NCI-H2029 (cell line): ENCODE measurements at places on chromosomes 1 and 21.

GRCh38 chr1:48207131-48207530 lies 15.4 kb upstream of the SLC5A9 start:
- DNase-seq: no peak

- DNase-seq: no peak
Measured at GRCh38 chr1:173775578-173776226, 48.8 kb upstream of the DARS2 start.

DNA sequence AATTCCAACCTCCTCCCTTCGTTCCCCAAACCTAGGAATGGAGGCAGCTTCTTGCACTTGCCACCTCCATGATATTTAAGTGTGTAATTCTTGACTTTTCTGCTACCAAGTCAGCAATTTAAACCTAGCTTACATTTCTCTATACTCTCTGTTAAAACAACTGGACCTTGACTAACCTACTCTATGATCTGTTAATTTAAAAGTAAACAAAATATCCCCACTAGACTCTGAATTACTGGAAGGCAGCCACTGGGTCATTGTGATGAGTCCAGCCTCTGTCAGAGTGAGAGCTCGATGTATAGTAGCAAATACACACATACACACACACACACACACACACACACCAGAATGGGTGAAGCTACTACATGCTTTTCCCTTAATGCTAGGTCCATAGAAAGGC lies 40.0 kb upstream of the DHCR24 start:
- peak; percentile 22 for DNase-seq

DNA sequence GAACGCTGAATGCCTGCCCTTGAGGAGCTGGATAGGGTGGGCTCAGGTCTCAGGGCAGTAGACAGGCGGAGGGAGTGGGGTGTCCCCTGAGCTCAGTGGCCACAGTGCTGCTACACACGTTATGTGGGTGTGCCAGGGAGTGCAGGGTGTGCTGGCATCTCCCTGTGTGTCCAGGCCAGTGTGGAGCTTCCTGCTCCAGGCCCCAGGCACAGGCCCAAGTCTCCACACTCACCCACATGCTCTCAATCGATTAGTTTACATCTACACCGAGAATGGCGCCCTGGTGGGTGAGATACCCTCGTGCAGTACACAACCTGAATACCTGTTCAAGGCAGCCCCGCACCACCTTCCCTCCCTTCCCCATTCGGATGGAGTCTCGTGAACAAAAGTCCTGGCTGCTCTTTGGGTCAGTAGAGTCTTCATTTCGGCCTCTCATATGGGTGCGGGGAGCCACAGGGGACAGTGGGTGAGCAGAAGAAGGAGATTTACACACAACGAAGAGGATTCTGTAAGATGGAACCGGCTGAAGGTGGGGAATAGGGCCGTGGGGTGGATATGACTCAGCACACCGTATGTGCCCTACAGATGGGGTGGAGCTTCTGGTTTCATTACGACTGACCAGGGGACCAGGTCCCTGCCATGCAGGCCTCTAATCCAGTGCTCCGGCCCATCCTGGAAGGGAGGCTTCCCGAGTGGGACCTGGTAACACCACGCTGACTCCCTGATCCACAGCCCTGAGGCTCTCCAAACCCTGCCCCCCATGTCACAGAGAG lies 93.3 kb downstream of the SPSB1 start:
- DNase-seq: no peak

DNA sequence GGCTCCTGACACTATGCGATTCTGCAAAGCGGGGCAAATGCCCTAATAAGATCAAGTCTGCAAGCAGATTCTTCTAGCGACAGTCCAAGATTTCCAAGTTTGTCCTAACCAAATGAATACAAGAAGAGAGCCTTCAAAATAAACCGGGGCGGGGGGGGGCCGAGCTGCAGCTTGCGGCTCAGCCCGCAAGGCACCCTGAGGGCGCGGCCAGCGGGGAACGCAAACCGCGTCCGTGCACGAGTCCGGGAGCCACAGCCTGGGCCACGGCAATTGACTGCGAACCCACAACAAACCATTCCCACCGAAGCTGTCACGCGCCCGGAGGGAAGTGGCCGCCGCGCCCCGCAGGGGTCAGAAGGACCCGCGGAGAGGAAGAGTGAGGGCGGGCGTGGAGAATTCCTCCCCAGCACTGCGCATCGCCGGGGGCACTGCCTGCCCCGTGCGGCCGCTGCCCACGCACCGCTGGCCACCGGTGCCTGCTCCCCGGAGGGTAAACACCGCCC lies 687 bp downstream of the TGFBR3 start:
- DNase-seq: no peak

- DNase-seq: no peak
Measured at GRCh38 chr21:35007348-35007747, 41.8 kb downstream of the RUNX1 start.

- no peak for DNase-seq
Measured at GRCh38 chr1:29057700-29058099, 66.0 kb downstream of the TMEM200B start.

- DNase-seq: no peak
Measured at GRCh38 chr1:213332491-213332890, 281.4 kb downstream of the RPS6KC1 start.

DNA sequence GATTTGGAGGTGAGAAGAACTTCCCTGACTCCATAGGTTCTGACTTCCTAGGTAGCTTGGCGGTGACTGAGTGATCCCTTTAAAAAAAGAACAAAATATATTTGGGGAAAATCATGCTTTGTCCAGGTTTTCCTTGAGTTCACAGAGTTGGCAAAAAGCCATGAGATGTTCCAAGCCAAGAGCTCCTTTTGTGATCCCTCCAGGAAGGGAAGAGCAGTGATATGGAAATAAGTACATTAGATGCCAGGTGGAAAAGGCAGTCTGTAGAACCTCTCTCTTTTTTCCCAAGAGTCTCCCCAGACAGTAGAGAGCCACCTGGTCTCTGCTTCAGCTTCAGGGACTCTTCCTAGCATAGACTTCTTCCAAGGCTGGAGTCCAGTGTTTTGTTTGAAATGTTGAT lies 10.2 kb downstream of the TLCD4 start:
- DNase-seq: peak; percentile 25

DNA sequence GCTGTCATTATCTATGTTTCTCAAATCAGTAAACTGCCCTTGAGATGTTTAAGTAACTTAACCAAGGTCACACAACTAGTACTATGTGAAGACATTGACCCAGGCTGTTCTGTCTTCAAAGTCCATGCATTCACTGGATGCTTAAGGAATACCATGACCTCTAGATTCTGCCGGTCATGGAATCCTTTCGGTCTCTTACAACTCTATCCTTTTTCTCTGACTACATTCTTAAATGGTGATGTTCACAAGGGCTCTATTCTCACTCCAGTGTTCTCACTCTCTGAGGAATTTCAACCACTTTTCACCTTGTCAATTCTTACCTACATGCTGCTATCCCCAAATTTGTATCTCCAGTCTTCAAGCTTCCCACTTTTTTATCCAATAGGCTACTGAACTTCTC lies 15.2 kb downstream of the CRYZ start:
- no peak for DNase-seq

DNA sequence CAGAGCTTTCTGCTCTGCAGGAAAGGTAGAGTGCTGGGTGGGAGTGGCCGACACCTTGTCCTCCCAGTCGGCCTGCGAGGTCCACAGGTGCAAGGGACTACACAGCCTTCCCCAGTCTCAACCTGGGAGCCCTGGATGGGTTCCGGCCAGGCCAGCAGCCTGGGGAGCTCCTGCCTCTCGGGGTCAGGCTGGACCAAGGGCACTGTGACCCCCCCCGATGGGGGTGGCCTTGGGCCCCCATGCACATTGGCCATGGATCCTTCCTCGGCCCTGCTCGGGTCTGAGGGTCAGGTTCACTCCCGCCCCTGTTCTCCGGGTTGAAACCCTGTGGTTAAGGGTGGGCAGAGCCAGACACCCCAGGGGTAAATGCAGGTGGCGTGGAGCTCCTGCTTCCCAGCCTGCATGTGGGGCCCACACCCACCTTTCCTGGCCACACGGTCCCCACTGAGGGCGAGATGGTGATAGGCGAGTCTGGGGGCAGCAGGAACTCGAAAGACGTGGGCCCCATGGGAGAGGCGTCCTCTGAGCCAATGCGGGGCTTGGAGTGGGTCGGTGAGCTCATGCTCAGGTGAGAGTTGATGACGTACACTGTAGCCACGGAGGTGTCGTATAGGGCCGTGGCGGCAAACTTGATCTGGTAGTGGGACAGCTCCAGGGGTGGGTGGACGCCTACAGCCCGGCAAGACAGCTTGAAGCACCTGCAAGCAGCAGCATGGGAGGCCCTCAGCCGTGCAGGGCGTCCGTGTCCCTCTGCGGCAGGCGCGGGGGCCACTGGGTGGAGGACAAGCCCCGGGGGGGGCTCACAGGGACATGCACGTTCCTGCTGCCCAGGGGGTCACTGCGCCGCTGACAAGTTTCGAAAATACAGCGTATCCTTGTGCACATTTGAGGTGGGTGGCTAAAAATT lies 10.8 kb upstream of the TMEM52 start:
- no peak for DNase-seq

GRCh38 chr21:42781150-42781970 lies 98.0 kb downstream of the WDR4 start:
- DNase-seq: peak; percentile 53

DNA sequence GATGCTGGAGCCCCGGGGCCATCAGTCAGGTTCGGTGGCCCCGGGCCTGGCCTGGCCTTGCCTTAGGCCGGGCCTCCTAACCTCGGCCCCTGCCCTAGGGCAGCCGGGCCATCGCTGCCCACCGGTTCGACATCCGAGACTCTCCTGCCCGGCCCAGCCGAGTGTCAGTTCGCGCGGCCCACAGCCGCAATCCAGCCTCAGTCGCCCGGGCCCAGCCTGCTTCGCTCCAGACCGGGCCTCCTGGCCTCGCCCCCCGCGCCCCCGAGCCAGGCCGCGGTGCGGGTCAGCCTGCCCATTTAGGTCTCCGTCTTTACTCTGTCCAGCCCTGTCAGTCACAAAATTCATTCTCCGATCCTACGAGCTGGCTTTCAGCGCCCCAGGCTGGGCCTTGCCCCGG lies 777 bp downstream of the LRRC41 start:
- no peak for DNase-seq

DNA sequence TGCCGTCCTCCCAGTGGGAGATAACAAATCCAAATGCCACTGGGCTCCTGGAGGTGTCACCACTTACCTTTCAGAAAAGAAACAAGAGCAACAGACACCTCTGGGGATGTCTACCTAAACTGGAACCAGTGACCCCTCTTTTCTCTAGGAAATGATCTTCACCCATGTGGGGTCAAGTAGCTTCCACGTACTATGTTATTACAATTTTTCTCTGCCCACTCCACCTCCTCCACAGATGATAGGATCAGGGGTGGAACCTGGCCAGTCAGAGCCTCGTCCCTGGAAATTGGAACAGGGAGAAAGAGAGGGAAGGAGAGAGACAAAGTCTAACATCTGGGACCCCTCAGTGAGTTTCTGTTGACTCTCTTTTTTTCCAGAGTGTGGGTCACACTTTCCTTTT lies 50.1 kb downstream of the H3-3A start:
- DNase-seq: no peak

- no peak for DNase-seq
Measured at GRCh38 chr1:115668579-115668978, 26.8 kb downstream of the VANGL1 start.

GRCh38 chr1:178774263-178774662 lies 49.2 kb downstream of the RALGPS2 start:
- DNase-seq: no peak

DNA sequence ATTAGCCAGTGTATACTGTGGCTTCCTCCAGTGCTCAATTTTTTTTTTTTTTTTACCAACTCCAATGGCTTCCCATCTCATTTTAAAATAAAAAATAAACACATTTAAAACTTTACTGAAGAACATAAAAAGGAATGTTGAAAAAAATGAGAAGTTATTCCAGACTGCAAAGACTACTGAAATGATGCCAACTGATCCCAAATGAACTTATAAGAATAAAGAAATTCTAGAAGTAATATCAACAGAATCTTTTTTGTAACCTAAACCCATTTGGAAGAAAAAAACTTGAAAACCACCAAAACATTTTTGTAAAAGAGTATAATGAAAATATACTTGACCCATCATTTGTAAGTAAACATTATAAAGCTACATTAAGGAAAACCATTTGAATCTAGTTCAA lies 129.4 kb downstream of the FAF1 start:
- no peak for DNase-seq

DNA sequence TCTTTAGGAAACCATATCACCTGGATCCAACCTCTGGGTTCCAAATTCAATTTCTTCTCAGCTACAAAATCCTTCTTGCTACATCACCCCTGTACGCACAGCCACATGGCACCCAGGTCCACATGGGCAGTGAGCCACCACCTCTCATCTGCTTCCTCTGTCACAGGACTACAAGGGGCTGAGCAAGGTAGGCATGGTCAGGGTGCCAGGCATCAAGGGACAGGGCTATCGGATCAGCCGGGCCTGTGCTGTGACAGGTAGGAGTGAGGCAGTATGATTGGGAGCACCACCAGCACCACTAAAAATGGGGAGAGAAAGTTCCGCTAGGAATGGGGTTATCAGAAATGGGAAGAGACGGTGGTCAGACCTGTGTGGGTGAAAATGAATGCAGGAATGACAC lies 29.4 kb downstream of the S100A6 start:
- no peak for DNase-seq

DNA sequence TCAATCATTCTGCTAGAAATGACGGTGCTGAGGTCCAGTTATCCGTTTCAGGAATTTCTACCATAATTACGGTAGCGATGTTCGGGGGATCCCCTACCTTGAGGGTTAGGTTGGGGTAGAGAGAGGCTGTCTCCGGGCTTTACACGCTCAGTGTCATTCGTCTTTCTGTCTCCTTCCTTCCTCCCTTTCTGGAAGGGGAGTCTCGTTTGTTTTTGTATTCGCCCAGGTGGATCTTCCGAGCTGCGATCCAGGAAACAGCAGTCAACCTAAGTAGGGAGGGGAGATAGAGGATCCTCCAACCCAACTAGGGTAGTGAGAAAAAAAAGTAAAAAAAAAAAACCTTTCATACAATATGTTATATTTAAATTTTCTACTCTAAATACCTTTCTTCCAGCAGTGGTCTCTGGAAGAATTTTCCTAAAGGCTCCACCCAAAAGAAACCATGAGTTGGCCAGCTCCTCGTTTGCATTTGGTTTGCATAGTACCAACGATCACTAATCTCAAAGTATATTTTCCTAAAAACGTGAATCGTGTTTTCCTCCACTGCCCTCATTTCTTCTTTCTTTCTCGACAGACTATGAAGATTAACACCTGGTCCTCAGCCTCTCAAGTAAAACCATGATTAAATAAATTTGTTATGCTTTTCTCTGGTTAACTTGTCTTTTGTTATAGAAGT lies 611 bp upstream of the PIK3C2B start:
- no peak for DNase-seq

DNA sequence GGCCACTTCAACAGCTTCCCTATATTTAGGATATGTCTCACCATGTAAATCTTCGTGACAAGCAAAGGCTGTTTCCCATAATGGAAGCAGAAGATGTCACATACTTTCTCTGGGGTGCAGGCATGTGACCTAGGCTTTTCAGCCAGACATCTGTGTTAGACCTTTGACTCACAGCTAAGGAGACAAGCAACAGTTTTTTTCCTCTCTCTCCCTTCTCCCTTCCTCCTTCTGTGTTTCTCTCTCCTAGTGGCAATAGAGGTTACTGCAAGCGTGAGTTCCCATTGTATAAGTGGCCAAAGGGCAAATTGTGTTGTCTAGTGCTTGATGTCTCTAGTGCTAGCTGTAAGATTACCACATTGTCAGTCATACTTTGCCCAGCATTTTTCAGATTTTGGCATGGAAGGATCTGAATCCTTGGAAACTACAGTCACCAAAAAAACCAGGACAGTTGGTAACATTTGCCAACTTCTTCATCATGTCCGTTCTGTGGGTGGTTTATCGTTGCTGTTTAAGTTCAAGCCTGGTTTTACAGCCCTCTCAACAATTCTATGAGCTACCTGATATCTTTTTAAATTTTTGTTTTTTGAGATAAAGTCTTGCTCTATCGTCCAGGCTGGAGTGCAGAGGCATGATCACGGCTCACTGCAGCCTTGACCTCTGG lies 44.4 kb upstream of the RABGAP1L start:
- DNase-seq: peak; percentile 13
